ENCODE measurements at places on chromosomes 3 and 15.

DNA sequence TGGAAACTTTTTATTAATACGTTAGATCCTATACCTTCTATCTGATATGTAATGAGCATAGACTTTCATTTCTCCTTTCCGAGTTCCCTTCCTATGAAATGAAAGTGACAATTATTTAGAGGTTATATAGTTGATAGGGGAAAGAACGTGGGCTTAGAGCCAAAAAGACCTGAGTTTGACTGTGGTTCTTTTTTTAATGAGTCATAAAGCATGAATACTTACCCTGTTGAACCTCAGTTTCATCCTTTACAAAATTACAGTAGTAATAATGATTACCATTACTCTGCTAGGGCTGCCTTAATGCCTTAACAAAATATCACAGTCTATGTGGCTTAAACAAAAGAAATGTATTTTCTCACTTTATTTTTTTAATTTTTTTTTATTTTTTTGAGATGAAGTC is 75.9 kb downstream of the AGBL1 start:
- DNase-seq: no peak

- DNase-seq: peak; percentile 74
Observed at GRCh38 chr15:65414841-65415621, 7.7 kb downstream of the IGDCC4 start.

DNA sequence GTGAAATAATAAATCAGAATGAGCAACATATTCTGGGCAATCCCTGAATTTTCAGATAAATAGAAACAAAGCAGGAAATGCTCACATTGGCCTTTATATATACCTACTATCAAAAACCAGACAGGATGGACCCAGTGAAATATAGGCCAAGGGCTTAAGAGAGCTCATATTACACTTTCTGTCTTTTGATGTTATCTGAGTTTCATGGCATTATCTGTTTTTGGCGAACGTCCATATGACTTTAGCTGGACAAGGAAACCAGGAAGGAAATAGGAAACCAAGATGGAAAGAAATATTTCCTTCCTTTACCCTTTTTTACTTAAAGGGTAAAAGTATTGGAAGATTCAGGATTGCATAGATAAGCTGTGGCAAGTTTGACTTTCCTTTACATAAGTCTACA is 274.8 kb downstream of the THSD4 start:
- DNase-seq: no peak

DNA sequence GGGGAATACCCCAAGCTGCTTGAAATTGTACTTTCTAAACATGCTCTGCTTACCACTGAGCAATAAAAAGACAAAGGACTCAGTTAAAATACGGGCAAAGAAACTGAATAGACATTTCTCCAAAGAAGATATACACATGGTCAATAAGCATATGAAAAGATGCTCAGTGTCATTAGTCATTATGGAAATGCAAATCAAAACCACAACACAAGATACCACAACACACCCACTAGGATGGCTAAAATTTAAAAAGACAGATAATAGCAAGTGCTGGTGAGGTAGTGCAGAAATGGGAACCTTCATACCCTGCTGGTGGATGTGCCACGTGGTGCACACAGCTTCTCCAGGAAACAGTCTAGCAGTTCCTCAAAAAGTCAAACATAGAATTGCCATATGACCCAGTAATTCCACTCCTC is 21.3 kb downstream of the LRIG1 start:
- no peak for DNase-seq

DNA sequence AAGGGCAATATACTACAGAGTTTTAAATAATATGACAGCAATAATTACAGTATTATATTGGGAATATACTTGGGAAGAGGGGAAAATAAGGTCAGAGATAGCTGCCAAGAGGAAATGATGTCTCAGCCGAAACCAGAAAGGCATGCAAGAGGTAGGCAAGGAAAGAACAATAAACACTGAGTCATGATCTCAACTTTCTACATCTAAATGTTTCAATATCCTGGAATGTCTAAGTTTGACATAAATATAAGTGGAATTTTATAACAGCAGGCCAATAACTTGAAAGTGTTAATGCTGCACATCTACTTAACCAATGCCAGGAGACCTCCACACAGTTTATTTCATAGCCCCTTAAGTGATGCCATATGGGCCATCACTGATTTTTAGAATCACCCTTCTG is 99.8 kb upstream of the CPNE4 start:
- no peak for DNase-seq

DNA sequence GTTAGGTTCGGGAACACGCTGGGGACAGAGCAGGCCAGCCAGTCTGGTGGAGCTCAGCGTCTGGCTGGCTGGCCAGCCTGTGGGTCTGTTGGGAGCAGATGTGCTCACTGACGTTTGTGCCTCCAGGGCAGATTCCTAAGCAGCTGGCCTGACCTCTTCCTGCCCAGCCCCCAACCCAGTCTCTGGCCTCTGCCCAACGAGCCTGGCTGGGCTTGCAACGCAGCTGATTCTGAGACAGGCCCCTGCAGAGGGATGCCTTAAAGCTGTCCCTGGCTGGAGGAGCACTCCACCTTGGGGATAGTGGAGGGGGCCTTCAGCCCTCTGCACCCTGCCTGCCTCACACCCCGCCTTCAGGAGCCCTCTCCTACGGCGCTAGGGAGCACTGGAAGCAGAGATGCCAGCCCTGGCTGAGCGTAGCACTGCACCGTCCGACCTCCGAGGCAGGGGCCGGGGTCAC is 46.0 kb downstream of the KLF13 start:
- DNase-seq: no peak

- DNase-seq: no peak
Observed at GRCh38 chr3:81320862-81321261, 440.6 kb downstream of the GBE1 start.

GRCh38 chr3:3023111-3023745 is 86.9 kb downstream of the IL5RA start:
- DNase-seq: no peak

- DNase-seq: no peak
Observed at GRCh38 chr15:78727561-78727960, 83.7 kb downstream of the ADAMTS7 start.

GRCh38 chr3:117129516-117129915 is 419.9 kb downstream of the TUSC7 start:
- DNase-seq: no peak

- no peak for DNase-seq
Observed at GRCh38 chr15:32683906-32684584, 33.8 kb upstream of the GREM1 start.

GRCh38 chr3:195815169-195815771 is 3.5 kb upstream of the MUC4 start:
- DNase-seq: no peak

DNA sequence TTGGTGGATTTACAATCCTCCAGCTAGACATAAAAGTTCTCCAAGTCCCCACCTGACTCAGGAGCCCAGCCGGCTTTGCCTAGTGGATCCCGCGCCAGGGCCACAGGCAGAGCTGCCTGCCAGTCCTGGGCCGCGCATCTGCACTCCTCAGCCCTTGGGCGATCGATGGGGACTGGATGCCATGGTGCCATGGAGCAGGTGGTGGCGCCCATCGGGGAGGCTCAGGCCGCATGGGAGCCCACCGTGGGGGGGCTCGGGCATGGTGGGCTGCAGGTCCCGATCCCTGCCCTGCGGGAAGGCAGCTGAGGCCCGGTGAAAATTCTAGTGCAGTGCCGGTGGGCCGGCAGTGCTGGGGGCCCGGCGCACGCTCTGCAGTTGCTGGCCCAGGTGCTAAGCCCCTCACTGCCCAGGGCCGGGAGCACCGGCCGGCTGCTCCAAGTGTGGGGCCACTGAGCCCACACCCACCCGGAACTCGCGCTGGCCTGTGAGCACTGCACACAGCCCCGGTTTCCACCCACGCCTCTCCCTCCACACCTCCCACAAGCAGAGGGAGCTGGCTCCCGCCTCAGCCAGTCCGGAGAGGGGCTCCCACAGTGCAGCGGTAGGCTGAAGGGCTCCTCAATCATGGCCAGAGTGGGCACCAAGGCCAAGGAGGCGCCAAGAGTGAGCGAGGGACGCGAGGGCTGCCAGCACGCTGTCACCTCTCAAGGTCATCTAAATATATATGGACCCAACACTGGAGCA is 38.8 kb upstream of the IGSF11 start:
- no peak for DNase-seq

GRCh38 chr3:188749830-188750229 is 421.9 kb upstream of the TPRG1 start:
- DNase-seq: no peak

GRCh38 chr3:10575601-10576160 is 70.3 kb upstream of the ATP2B2 start:
- no peak for DNase-seq

DNA sequence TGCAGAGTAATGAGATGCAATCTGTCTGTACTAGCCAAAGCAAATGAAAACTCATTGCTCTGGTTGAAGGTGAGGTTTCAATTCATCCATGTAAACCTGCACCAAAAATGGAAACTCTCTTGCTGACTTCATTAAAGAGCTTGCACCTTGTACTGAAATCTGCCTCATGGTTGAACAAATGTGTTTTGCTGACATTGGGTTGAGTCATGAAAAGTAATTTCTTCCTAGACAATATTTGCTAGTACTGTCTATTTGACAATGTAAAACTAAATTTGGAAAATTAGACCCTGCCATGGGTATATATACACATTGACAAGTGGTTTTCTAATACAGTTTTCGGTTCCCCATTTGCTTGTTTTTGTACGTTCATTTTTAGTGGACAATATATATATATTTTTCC is 33.3 kb downstream of the RYR3 start:
- no peak for DNase-seq

DNA sequence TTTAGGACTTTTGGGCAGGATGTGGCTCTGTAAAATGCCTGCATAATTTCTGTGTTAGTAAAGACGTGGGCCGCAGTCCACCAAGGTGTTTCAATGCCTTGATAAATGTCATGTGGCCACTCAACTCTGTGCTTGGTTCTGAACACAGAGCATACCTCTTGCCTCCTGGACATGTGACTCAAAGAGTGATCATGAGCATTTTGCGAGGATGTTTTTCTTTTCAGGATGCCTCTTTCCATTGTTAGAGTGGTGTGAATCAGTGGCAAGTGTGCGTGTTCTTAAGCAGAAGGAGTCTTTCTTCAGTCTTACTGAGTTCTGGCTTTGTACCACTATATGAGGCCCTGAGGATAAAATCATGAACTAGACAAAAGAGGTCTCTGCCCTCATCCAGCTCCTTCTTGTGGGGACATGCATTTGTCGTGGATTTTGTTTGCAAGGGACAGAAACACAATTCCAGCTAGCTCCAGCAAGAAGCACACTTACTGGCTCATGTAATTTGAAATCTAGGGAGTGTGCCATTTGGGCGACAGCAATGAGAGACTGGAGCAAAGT is 363.4 kb downstream of the LRTM1 start:
- DNase-seq: no peak
